ENCODE measurements at places on chromosomes 16 and 17. TPM values are rescaled to one million over a fixed set of nuclear protein-coding genes. Genes with fewer than 3 reads are reported as not detected.

CNEP1R1 gene
- 20.4 TPM for total RNA-seq

DNA sequence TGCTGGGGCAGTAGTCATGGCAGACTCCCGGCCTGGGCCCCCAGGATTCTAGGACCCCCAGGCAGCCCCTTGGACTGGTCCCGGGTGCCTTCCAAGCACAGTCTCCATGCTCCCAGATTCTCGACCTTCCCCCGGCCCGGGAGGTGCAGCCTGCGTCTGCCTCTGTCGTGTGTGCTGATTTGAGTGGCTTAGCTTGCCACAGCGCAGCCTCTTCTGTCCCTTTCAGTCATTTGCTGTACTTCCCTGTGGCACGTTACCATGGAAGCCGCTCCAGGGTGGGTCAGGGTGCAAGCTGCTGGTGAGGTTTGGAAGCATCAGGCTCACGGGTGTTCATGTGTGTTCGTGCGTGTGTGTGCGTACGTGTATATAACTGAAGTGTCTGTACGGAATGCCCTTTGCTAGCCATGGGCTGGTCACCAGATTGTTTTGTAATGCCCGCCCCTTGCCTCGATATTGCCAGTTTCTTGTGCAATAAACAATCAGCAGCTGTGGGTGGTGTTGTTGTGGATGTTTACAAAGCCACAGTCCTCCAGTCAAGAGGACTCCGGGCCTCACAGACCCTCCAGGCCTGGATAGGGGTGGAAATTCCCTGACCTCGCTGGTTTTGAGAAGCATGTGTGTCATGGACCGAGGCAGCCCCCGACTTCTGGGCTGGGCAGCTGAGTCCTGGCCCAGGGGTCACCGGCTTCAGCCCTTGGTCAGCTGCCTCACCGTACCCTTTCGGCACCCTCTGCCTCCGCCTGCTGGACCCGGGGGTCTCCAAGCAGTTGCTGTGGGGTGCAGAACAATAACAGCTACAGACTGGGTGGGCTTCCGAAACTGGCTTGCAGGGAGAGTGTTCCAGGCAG, 9.7 kb upstream of the CLEC18A start:
- DNase-seq, result no peak

DNA sequence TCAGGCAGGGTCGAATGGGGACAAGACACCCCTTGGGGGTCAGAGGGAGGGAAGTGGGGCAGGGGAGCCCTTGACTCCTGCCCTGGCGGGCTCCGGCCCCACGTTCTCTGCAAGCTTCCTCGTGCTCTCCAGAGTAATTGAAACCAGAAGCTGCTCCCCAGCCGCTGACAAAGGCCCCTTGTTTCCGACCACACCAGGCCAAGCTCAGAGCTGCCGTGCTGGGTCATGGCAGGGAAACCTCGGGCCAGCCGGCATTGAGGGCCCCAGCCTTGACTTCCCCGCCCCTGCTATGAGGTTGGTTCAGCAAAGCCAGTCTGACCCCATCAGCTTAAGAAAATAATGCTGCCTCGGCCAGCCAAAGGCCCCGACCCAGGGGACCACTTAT, 43.3 kb downstream of the TIMM22 start:
- DNase-seq, result no peak

FNDC8 gene
- not detected for total RNA-seq

EPN3 gene
- 21.9 TPM for total RNA-seq

ABCC12 gene
- total RNA-seq, result not detected

- no peak for DNase-seq
These were observed 300.2 kb downstream of the MAP2K6 start for GRCh38 chr17:69714669-69715068.

DNA sequence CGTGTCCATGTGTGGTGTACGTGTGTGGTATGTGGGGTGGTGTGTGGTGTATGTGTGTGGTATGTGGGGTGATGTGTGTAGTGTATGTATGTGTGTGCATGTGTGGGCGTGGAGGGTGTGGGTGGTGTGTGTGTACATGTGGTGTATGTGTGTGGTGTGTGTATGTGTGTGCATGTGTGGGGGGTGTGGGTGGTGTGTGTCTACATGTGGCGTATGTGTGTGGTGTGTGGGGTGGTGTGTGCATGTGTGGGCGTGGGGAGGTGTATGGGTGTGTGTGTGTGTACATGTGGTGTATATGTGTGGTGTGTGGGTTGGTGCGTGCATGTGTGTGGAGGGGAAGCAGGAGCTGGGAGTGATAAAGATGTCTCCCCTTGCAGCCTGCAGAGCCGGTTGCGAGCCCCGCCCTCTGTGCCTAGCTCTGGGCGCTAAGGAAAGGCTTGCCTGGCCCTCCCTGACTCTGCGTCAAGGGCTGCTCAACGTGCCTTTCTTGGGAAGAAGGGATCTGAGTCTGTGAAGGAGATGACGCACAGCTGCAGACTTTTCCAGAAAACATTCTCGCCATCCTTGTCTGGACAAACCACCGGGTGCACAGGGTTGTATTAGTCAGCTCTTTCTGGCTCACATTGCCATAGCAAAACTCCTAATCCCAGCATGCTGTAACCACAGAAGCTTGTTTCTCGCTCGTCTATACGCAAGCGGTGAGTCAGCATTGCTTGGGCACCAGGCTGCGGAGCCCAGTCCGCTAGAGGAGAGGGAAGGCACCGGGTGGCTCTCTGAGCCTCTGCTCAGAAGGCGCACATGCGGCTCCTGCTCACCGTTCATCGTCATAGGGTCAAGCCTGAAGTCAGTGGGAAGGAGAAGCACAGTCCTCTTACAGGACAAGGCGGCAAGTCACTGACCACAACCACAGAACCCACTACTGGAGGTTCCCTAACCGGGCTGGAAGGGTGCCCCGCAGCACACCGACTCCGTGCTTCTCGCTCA, 2.0 kb upstream of the CD300H start:
- no peak for DNase-seq

DNA sequence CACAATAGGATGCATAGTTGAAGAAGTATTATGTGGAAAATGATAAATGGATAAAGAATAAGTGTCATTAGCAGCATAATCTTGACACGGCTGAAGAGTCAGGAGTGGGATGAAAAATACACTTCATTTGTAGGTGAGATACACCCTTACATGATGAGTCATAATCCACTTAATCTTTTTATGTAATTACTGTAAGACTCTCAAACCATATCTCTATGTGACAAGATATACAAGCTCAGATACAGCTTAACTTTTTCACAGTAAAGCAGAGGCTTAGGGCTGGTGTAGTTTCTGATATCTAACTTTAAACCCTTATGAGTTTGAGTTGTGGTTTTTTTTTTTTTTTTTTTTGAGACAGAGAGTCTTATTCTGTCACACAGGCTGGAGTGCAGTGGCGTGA, 101.2 kb downstream of the FTO start:
- DNase-seq, result no peak

DNA sequence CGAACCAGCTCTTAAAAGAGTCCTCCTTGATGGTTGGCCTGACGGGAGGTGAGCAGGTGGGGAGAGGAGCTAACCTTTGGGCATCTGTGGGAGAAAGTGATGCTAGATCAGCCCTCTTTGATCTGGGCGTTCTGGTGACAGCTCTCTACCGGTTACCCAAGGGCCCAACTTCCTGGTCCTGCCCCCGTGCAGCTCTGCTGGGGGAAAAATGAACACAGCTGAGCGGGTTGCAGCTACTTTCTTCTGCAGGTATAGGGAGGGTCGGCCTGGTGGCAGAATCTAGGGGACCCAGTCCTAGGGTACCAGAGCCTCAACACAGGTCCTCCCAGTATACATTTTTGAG, 2.9 kb downstream of the SHISA9 start:
- no peak for DNase-seq

- DNase-seq, result no peak
These were observed 43.7 kb downstream of the SEC14L1 start for GRCh38 chr17:77184474-77184873.

PROCA1 gene
- 1.5 TPM for total RNA-seq

- no peak for DNase-seq
These were observed 38.9 kb downstream of the LMF1 start for GRCh38 chr16:931626-932500.

DNA sequence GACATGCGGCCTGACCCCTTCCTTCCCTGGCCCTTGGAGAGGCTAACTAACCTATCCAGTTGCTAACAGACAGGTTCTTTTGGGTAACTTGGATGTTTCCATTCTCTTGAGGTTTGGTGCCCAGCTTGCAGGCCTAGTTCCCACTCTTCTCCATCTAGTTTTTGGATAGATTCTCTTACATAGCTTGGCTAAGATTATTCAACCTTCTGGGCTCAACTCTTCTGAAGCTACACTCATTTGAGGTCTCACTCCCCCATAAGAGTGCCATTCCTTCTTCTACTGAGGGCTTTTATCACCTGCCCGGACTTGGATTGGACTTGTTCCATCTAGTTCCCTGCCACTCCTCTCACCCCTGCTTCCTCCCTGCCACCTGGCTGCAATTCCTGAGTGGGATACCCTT, 44.1 kb upstream of the MARCHF10 start:
- DNase-seq, result peak; percentile 58

HEATR9 gene
- total RNA-seq, result not detected

TGFB1I1 gene
- total RNA-seq, result 114 TPM

- DNase-seq, result no peak
These were observed 16.2 kb downstream of the SOCS3 start for GRCh38 chr17:78343543-78344201.

DNA sequence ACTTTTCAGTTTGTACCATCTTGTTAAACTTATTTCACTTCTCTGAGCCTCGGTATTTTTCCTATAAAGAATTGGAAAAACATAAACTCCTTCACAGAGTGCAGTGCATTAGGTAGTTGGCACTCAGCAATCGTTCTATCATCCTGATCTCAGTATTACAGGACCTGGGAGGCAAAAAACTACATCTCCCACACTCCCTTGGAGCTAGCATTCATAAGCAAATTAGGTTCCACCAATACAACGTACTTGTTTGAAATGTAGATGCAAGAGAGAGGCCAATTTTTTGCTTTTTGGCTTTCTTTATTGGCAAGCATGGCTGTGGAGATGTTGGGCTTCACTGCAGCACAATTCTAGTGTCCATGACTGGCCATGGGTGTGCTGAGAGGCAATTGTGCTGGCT, 285.2 kb downstream of the CA10 start:
- DNase-seq, result no peak

VMO1 gene
- total RNA-seq, result 12.5 TPM

DNA sequence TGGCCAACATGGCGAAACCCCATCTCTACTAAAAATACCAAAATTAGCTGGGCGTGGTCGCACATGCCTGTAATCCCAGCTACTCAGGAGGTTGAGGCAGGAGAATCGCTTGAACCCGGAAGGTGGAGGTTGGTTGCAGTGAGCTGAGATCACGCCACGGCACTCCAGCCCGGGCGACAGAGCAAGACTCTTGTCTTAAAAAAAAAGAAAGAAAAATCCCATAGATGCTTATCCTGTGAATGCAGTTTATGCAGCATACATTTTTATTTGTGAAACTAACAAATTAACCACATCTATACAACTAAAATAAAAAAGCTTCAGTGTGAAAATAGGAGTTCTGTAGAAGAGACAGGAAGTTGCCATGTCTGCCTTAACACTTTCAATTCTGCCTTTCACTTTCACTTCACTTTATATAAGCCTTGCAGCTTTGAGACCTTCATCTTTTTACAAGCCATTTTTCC, 7.1 kb downstream of the IGSF6 start:
- DNase-seq, result no peak

ZPBP2 gene
- not detected for total RNA-seq

HP gene
- 4.7 TPM for total RNA-seq

DNA sequence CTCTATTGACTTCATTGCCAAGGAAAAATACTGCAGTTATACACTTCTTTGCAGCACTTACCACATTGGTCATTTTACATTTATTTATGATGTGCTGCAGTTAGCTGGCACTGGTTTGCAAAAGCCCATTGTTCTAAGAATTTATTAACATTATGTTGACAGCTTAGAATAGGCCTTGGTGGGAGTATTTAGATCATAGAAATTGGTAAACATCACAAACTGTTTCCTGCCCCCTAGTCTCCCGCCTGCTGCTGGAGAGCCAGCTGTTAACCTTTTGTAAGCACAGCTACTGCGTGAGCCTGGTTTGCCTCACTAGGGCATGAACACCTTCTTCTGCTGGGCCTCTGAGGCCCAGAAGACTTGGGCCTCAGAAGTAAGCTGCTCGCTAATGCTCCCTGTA, 651.4 kb upstream of the GOT2 start:
- DNase-seq, result no peak

- no peak for DNase-seq
These were observed 53.9 kb downstream of the PLCG2 start for GRCh38 chr16:81832801-81833547.

- no peak for DNase-seq
These were observed 121.7 kb downstream of the MYO1D start for GRCh38 chr17:32755045-32755805.

DNA sequence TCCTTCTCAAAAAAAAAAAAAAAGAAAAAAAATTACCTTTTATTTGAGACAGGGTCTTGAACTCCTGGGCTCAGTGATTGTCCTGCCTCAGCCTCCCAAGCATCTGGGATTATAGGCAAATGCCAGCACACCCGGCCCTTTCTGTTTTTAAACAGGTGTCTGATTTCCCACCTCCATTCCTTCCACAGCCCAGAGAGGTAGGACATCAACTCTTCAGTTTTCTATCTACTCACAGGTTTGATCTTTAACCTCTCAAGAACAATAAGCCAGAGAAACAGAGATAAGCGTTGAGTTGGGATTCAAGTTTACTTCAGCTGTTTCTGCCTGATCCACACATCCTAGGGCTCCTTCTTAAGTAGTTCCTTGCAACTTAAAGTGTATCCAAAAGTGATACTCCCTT, 41.5 kb upstream of the TEX2 start:
- no peak for DNase-seq

DNA sequence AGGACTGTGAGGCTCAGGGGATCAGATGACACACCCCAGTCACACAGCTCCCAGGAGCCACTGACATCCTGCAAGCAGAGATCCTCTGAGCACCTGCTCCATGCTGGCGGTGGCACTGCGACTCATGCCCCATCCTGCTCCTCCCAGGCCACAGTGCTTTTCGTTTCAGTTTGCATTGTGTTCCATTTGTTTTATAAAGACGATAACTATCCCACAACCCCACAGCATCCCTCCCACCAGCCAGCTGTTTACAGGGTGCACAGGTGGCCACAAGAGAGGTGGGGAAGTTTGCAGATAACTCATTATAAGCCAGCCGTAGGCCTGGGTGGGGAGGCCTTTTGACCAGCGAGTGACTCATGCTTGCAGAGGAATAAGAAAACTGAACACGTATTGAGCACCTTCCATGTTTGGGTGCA, 28.2 kb downstream of the BCO1 start:
- DNase-seq, result no peak

- DNase-seq, result peak; percentile 77
These were observed 25.0 kb downstream of the MRC2 start for GRCh38 chr17:62652251-62653001.

GRCh38 chr17:12230481-12231354, 210.0 kb downstream of the MAP2K4 start:
- DNase-seq, result no peak

- no peak for DNase-seq
These were observed 136.1 kb downstream of the CLEC16A start for GRCh38 chr16:11080327-11080967.

GRCh38 chr16:47160422-47160821, 16.7 kb upstream of the NETO2 start:
- DNase-seq, result no peak

Data from vagina (tissue), 2 donors.